Stimulated activated CD4-positive, alpha-beta T cell treated with anti-CD3 and anti-CD28 coated beads, TNF-alpha, amount 100 ng/mL, for 24 hours (primary cell): ENCODE measurements at places on chromosomes 11 and 22.

- no peak for DNase-seq
These were observed 79.4 kb downstream of the CEP164 start for GRCh38 chr11:117407016-117407415.

DNA sequence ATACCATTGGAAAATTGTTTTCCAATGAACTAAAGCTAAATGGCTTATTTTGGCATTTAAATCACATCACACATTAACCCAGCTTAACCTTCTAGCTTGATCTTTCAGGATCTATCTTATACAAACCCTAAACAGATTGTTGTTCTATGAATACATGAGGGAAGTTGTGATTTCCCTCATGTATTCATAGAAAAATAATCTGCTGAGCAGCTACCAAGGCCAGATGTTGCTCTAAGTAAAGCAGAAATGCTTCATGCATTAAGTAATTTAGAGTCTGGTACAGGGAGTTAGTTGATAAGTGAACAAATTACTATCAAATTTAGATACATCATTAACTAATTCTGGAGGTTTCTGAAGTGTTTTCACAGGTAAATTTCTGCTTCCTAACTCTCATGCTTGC lies 204.6 kb upstream of the ANO3 start:
- DNase-seq = no peak

DNA sequence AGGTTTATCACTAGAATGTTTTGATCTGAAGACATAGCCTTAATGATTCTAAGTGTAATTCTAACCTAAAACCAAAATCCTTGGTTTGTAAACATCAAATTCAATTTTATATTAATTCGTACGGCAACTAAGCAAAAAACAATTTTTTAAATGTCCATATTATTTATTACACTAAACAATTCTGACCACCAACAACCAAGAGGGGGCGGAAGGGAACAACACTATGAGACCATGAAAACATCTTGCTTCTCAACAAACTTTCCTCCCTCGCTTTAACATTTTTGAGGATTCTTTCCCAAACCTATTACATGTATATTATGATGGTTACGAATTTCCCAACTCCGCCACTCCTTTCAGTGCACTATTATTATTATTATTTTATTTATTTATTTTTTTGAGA lies 6.5 kb upstream of the UCP2 start:
- no peak for DNase-seq

GRCh38 chr11:114183044-114183511 lies 113.1 kb upstream of the NNMT start:
- no peak for DNase-seq

GRCh38 chr22:38788021-38788816 lies 5.7 kb downstream of the DNAL4 start:
- DNase-seq = no peak

DNA sequence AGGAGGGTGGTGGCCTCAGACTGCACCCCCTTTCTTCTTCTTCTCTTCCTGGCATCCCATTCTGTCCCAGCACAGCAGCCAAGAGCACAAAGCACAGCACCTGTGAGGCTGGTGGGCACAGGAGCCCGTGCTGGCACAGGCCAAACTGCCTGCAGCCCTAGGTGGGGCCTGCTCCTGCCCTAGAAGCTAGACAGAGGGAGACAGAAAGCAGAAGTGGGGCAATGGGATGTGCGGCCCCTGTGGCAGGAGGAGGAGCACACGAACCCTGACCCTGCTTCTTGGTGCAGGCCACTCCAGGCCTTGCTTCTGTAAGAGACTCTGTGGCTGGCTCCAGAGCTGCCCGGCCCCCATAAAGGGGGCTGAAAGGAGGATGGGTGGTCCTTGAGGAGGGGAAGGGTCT lies 3.9 kb upstream of the PTS start:
- DNase-seq = no peak

DNA sequence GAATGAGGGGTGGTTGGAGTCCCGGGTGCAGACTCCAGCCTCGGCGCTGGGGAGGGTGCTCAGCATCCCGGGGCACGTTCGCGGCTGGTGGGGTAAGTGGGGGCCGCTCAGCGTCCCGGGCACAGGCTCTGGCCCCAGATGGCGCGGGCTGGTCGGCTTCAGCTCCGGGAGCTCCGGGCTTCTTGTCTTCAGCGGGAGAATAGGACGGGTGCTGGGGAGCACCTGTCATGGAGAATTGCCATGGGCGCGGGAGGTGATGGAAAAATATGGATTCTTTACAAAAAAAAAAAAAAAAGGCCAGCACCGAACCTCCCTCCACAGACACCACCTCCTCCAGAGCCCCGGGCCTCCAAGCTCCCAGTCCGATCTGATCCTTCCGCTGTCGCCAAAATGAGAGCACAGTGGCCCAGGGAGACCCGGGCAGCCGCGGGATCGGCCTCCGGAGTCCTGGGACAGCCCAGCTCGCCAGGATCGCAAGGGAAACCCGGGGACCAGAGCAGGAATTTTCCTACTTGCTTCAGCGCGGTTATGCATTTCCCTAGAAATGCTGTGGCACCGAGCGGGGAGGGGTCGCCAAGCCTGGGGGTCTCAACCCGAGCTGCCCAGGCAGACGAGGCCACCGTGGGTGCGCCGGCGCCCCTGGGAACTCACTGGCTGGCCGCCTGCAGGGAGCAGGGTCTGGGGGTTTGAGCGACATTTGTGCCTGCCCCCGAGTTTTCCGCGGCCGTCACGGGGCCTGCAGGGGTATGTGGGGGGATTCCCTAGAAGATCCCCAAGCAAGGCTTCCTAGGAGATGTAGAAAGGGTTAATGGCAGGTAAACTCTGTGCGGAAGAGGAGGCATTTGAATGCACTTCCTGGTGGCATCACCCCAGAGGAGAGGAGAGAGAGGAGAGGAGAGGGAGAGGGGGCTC lies 1336.9 kb downstream of the BRD1 start:
- no peak for DNase-seq

GRCh38 chr22:29270475-29271271 lies 2.6 kb downstream of the EWSR1 start:
- DNase-seq = no peak

DNA sequence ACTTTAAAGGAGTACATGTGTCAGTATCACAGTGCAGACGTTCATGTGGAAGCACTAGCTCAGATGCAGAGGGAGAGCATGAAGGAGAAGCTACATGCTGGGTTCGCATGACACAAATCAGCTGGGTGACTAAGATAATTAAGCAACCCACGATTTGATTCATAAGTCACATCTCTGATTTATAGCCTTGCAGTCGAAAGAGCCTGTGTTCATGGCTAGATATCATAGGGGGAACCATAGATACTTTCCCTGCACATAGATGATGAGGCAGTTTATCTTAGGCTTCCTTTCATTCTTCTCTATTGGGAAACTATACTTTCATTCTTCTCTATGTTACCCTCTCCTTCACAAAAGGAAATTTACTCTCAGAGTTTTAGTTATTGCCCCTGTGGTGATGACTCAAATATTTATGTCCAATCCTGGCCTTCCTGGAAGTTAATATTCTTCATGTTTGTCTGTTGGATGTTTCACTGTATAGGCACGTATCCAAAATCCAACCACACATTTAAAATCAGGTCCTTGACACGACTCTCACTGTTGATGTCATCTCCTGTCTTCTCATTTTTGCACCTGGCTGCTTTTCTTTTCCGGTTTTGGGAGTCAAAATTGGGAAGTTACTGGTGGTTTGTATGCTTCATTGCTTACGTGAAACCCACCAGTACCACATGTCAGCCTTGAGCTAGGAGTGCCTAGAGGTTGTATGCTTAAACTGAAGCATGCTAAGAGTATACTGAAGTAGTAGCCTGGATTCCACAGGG lies 56.3 kb upstream of the SLC5A12 start:
- no peak for DNase-seq

- DNase-seq = no peak
These were observed 83.3 kb downstream of the GGT1 start for GRCh38 chr22:24686280-24686679.

- DNase-seq = peak; percentile 73
These were observed 15.2 kb downstream of the PIM3 start for GRCh38 chr22:49975543-49976389.

GRCh38 chr22:47169801-47170140 lies 407.3 kb downstream of the TBC1D22A start:
- no peak for DNase-seq

DNA sequence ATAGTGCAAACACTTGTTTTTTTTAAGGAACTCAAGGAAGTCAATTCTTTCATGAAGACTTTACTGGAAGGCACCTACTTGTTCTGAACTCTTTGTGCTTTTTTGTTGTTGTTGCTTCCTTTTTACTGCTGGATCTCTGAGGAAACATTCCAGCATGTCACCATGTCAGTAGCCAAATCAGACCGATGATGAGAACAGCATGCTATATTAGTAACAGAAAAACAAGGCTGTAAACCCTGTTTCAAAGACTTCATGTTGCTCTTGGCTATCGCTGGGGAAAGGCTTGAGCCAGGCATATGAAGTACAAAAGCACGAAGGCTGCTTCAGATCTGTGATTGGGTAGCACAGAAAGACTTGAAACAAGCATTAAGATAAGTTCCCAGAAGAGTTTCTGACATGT lies 125.6 kb upstream of the SLC5A12 start:
- no peak for DNase-seq

DNA sequence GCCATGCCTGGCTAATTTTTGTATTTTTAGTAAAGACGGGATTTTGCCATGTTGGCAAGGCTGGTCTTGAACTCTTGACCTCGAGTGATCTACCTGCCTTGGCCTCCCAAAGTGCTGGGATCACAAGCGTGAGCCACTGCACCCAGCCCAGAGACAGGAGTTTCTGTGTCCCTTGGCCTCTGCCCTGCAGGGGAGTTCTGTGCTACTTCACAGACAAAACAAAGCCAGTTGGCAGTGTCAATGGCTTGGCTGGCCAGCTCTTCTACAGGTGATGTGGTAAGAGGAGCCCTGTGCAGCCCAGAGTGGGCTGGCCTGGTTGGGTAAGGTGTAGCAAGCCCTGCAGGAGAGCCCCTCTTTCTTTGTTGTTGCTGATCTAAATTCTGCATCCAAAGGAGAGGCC lies 60.5 kb upstream of the SHISAL1 start:
- no peak for DNase-seq

GRCh38 chr11:29612423-29612822 lies 404.4 kb downstream of the KCNA4 start:
- no peak for DNase-seq

GRCh38 chr11:2581931-2582350 lies 117.9 kb downstream of the KCNQ1OT1 start:
- DNase-seq = no peak

GRCh38 chr11:7597620-7598019 lies 75.7 kb downstream of the CYB5R2 start:
- DNase-seq = no peak

DNA sequence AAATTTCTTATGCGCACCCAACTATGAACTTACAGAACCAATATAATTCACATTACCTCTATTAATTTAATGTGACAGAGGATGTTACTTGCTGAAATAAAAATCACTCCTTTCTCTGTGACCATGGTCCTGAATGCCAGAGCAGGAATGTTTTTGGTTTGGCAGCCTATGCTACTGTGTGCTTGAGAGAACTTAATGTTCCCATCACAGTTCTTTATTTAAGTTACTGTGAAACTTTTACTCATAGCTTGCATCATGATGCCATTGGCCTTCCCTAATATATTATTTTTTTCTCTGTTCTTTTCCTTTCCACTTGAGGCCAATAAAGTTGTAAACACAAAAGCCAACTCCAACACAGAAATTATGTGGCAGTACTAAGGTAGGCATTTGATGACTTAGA lies 142.2 kb downstream of the FAM76B start:
- no peak for DNase-seq

GRCh38 chr11:106082096-106082495 lies 4.6 kb downstream of the AASDHPPT start:
- DNase-seq = no peak

GRCh38 chr11:15106201-15106965 lies 8.3 kb upstream of the INSC start:
- DNase-seq = no peak
